ENCODE measurements at places on chromosomes 16 and 17.
A peak's percentile ranks its signal among the peaks of the same experiment; 100 is the strongest.

GRCh38 chr17:45263477-45263860 lies 1.6 kb upstream of the SPATA32 start:
- no peak overlapping the region for H3K4me3 ChIP-seq
- no peak for DNase-seq
- peak overlapping the region; percentile 57 for H3K27ac ChIP-seq
- peaks cover 61% of the 10 kb centered on the region for H3K4me1 ChIP-seq

DNA sequence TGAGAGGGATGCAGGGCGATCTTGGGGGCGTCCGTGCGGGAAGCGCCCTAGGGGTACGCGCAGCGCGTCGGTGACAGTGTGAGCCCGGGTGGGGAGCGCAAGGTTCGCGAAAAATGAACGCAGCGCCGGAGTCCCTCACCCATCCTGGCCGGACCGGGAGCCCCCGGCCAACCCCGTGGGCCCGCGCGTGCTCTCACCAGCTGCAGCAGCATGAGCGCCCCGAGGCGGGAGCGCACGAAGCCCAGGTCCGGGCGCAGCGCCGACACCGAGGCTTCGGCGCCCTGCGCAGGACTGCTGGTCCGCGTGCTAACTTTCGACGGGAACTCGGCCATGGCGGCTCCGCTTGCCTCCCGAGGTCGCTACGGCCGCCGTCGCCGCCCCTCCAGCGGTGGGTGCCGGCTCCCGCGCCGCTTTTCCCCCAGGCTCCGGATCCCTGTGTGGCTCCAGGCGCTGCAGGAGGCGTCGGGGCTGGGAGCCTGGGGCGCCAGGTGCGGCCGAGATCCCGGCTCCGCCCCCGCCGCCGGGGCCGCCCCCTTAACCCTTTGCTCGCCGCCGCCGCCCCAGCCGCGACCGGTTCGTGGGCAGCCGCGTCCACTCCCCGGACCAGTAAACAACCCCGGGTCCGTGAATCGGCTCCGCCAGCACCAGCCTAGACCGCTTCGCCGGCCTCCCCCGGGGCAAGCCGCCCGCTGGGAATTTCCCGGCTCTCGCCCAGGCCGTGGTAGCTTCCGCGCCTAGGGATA lies at the start of gene PLLP:
TSS of gene PLLP (minus strand) at position 464 of the 743 bp plus-strand sequence. CDS start at position 332, 132 bp downstream.
- no peak within 1 kb of the TSS for H3K27ac ChIP-seq
- H3K36me3 ChIP-seq = no peaks in the 10 kb centered on the region
- H3K4me1 ChIP-seq = peaks cover 14% of the 10 kb centered on the region
- H3K27me3 ChIP-seq = peaks cover 5% of the 10 kb centered on the region
- peak within 1 kb of the TSS; percentile 63 for H3K4me3 ChIP-seq

DNA sequence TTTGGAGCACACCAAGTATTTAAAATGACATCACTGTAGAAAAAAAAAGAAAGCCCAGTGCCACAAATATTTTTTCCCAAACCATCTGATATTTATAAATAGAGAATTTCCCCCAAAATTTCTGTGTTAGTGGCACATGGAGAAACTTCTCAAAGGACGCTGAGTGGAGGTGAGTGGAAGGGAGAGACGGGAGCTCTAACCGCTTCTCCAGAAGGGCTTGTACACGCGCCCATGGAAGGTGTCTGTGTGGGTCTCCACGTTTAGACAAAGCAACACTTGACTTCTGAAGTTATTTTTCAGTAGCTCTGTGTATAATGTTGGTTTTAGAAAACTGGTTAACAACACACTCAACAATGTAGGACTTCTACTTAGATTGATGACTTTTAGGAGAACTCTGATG lies 1.0 kb downstream of the MYOCD start:
- no peak overlapping the region for H3K4me3 ChIP-seq
- H3K36me3 ChIP-seq = no peaks in the 10 kb centered on the region
- no peak for DNase-seq
- H3K4me1 ChIP-seq = peaks cover 5% of the 10 kb centered on the region

DNA sequence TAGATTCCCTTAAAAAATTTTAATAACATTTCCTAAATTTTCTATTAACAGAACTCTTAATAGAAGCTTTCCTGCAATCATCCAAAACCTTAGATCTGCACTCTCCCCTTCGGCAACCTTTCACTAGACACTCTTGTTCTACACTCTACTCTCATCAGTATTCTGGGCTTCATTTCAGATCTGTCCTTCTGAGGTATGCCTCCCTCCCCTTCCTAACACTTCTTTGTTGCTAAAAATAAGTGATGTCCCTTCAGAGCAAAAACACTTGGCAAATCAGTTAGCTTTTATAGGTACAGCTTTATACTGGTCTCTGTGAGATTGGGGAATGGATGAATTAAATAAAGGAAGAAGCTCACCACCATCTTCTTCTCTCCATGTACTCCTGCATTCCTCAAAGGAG lies 28.2 kb upstream of the GNAO1 start:
- H3K4me1 ChIP-seq = no peaks in the 10 kb centered on the region
- H3K4me3 ChIP-seq = no peak overlapping the region
- no peaks in the 10 kb centered on the region for H3K36me3 ChIP-seq
- DNase-seq = no peak
- H3K27ac ChIP-seq = no peak overlapping the region

GRCh38 chr17:45315648-45316433 lies 979 bp downstream of the MAP3K14 start:
- peaks cover 40% of the 10 kb centered on the region for H3K4me1 ChIP-seq
- no peaks in the 10 kb centered on the region for H3K36me3 ChIP-seq
- H3K27me3 ChIP-seq = no peaks in the 10 kb centered on the region
- H3K27ac ChIP-seq = peak overlapping the region; percentile 94
- peak overlapping the region; percentile 88 for H3K4me3 ChIP-seq
- no peak for DNase-seq

DNA sequence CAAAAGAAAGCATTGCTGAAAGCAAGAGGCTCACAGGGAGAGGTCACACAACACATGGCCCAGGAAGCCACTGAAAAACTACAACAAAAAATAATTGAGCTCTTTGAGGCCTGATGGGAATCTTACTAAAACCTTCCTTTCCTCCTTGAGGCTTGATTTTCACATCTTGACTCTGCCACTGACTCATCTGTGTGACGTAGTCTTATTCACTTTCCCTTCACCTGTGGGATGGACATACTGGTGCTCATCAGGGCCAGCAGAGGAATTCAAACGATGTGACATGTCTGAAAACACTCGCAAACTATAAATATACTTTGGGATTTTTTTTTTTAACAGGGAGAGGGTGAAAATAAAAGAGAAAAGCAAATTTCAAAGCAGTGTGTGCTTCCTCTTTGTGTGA lies 78.3 kb upstream of the ASIC2 start:
- DNase-seq = no peak
- peaks cover 21% of the 10 kb centered on the region for H3K27me3 ChIP-seq
- H3K36me3 ChIP-seq = no peaks in the 10 kb centered on the region
- no peak overlapping the region for H3K4me3 ChIP-seq
- no peak overlapping the region for H3K27ac ChIP-seq

- no peaks in the 10 kb centered on the region for H3K36me3 ChIP-seq
- DNase-seq = no peak
- H3K27me3 ChIP-seq = peaks cover 47% of the 10 kb centered on the region
- no peak overlapping the region for H3K27ac ChIP-seq
- H3K4me1 ChIP-seq = peaks cover 6% of the 10 kb centered on the region
Measured at GRCh38 chr17:2898255-2898926, 102.2 kb downstream of the RAP1GAP2 start.

DNA sequence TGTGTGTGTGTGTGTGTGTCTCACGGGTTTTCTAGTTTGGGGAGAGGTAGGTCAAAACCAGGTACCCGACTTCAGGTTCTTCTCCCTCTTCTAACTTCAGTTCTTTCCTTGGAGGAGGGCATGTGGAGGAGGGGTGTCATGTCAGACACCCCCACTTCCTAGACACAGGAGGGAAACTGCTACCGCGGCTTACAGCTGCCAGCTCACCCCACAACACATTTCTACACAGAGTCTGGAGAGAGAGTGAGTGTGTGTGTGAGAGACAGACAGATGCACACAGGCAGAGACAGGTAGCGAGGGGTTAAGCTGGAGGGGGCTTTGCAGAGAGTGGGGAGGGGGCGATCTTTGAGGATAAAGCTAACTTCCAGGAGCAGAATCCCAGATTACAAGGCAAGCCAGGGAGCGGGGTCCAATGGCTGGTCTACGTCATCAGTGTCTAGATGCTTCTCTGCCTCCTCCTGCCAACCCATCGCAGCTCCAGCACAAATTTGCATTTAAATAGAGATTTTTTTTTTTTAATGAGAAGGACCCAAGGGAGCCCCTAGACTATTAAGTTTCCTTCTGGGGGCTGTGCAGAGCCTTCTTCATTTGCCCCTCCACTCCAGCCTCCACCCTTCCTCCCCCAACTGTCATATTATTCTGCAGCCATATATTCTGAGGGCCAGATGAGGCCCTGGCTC lies 48.9 kb downstream of the MRM1 start:
- no peak overlapping the region for H3K4me3 ChIP-seq
- no peaks in the 10 kb centered on the region for H3K36me3 ChIP-seq
- no peaks in the 10 kb centered on the region for H3K4me1 ChIP-seq
- peaks cover 79% of the 10 kb centered on the region for H3K27me3 ChIP-seq

DNA sequence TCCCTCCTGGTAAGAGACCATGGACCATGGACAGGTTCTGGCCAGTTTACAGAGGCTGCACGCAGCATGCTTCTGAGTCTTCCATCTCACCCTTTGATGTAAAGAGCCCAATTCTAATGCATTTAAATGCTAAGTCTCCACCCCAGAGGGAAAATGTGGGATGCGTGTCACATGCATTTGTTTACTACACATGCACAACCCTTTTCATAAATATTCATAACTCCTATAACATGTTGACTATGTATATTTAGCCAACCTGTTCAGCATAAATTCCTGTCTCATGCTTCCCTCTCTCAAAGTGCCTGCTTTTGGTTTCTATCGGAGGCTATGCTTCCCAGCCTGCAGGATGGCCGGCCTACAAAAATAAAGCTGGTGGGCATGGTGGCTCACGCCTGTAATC lies 260.3 kb downstream of the STX8 start:
- H3K27me3 ChIP-seq = no peaks in the 10 kb centered on the region
- no peak overlapping the region for H3K27ac ChIP-seq
- H3K4me3 ChIP-seq = no peak overlapping the region
- H3K4me1 ChIP-seq = no peaks in the 10 kb centered on the region

GRCh38 chr16:62933929-62934328 lies 897.7 kb upstream of the CDH8 start:
- no peak overlapping the region for H3K27ac ChIP-seq
- no peak for DNase-seq
- no peak overlapping the region for H3K4me3 ChIP-seq
- no peaks in the 10 kb centered on the region for H3K4me1 ChIP-seq

GRCh38 chr16:57147381-57148221 lies 38.2 kb downstream of the PSME3IP1 start:
- DNase-seq = no peak
- H3K27ac ChIP-seq = no peak overlapping the region
- H3K4me1 ChIP-seq = peaks cover 22% of the 10 kb centered on the region
- H3K36me3 ChIP-seq = peaks cover 16% of the 10 kb centered on the region

DNA sequence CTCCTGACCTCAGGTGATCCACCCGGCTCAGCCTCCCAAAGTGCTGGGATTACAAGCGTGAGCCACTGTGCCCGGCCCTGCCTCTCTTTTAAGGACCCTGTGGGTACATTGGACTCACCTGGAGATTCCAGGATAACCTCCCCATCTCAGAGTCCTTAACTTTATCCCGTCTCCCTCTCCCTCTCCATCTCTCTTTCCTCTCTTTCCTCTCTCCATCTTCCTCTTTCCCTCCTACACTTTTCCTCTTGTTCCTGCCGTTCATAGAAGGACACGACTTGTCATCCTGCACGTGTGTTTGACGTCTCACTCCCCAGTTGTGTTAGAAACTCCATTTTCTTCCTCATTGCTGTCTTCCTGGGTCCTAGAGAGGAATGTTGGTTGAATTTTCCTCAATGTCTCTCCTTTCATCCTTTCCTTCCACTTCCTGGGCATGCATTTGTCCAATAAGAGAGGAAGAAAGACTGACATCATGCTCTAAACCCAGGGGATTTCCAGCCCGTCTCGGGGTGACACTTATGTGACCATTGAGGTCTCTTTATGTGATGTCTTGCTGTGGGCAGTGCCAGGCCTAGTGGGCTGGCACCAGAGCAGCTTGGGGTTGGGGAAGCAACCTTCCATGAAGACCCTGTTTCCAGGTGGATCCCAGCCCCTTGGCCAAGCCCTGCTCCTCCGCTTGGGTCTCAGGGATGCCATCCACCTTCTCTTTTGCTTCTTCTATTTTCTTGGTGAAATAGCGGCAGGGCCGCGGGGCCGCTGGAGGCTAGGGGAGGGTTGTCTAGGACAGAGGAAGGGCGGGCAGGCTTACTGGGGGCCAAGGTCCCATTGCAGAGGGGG lies 39.8 kb upstream of the IRF8 start:
- no peak overlapping the region for H3K4me3 ChIP-seq
- peaks cover 2% of the 10 kb centered on the region for H3K4me1 ChIP-seq
- no peak overlapping the region for H3K27ac ChIP-seq
- H3K27me3 ChIP-seq = peaks cover 3% of the 10 kb centered on the region
- no peak for DNase-seq
- H3K36me3 ChIP-seq = no peaks in the 10 kb centered on the region

GRCh38 chr17:14845591-14846281 lies 419.4 kb downstream of the PMP22 start:
- H3K4me1 ChIP-seq = peaks cover 2% of the 10 kb centered on the region
- no peak overlapping the region for H3K27ac ChIP-seq
- H3K27me3 ChIP-seq = no peaks in the 10 kb centered on the region
- no peaks in the 10 kb centered on the region for H3K36me3 ChIP-seq
- no peak for DNase-seq

DNA sequence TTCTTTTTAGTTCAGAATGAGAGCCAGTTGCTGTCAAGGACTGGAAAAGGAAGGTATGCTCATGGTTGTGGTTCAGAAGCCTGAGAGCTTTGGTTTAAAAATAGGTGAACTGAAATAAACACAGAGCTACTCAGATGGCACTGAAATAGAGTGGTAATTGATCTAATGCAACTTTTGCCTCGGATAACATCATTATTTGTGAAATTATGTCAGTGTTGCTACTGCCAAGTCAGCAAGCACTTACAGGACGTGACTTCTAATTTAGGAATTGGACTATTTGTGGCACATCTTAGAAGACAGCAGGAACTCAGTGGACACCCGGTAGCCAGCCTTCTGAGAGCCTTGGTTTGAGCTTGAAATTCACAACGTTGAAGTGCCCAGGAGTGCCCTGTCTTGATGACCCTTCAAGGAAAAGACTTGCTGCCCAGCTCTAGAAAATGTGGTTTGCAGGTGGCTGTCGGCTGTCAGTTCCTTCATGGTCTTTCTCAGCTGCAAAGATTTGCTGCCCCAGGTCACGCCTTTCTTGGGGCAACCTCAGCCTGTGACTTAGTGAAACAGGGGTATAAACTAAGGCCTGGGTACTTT lies 42.0 kb upstream of the XYLT1 start:
- H3K27ac ChIP-seq = no peak overlapping the region
- H3K36me3 ChIP-seq = no peaks in the 10 kb centered on the region
- H3K27me3 ChIP-seq = no peaks in the 10 kb centered on the region
- DNase-seq = no peak

GRCh38 chr17:21025451-21025850 lies 17.4 kb downstream of the USP22 start:
- H3K27ac ChIP-seq = no peak overlapping the region
- H3K36me3 ChIP-seq = peaks cover 50% of the 10 kb centered on the region

GRCh38 chr16:81939164-81940056 lies 71.9 kb downstream of the SDR42E1 start:
- H3K36me3 ChIP-seq = no peaks in the 10 kb centered on the region
- no peak overlapping the region for H3K4me3 ChIP-seq
- DNase-seq = peak; percentile 9

GRCh38 chr16:56789360-56789759 lies 59.4 kb downstream of the NUP93 start:
- no peak for DNase-seq
- no peaks in the 10 kb centered on the region for H3K27me3 ChIP-seq
- no peaks in the 10 kb centered on the region for H3K36me3 ChIP-seq
- no peak overlapping the region for H3K27ac ChIP-seq
- H3K4me1 ChIP-seq = peaks cover 7% of the 10 kb centered on the region
